ENCODE measurements at places on chromosomes 2 and 18.
A peak's percentile ranks its signal among the peaks of the same experiment; 100 is the strongest.

DNA sequence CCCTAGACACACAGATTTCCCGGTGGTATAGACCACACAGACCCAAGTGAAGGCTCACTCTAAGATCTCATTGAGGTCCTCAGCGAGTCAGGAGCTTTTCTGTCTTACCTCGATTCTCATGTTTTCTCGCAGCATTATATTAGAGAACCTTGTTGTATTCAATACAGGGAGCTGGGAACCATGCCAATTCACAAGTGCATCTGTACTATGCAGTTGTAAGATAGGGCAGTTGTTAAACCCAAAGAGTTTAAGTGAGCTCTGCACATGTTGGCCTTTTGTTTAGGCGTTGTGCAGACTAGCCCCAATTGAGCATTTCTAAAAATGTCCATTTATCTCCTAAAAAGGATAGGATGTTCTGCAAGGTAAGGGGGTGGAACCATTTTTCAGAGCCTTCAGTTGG, 59.6 kb downstream of the FEZ2 start:
- DNase-seq: no peak

DNA sequence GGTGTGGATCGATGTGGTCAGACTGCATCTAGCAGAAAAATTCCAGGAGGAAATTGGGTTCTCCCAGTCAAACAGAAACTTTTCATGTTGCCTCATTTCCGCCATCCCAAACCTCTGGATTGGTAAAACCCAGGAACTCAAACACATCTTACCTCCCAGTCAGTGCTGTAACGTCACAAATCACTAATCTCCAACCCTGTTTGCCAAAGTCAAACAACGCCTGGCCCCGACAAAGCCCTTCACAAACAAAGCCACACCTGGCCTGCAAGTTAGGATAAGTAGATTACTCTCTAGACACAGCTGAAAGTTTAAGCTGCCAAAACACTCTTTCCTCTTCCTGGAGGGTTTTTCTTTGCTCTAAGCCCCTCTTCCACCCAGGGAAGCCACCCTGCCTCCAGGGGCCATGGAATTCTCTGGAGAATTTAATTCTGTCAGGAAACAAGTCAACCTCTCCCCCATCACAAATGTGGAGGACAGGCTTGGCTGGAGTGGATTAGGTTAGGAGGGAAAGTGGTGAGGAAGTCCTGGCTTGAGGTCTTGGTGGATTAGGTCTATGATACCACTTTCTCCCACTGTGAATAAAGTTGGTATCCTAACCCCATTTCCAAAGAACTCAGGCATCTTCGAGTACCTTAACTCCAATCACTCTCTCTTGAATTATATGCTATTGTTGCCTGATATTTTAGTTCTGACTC, 86.7 kb downstream of the LYPD6B start:
- DNase-seq: no peak

DNA sequence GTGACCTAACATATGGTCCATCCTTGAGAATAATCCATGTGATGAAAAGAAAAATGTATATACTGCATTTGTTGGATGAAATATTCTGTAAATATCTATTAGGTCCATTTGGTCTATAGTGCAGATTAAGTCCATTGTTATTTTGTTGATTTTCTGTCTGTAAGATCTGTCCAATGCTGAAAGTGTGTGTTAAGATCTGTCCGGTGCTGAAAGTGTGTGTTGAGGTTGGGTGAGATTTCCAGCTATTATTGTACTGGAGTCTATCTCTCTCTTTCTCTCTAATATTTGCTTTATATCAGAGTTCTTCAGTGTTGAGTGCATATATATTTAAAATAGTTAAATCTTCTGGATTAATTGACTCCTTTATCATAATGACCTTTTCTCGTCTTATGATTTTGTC, 828.8 kb upstream of the CRIM1 start:
- DNase-seq: no peak

DNA sequence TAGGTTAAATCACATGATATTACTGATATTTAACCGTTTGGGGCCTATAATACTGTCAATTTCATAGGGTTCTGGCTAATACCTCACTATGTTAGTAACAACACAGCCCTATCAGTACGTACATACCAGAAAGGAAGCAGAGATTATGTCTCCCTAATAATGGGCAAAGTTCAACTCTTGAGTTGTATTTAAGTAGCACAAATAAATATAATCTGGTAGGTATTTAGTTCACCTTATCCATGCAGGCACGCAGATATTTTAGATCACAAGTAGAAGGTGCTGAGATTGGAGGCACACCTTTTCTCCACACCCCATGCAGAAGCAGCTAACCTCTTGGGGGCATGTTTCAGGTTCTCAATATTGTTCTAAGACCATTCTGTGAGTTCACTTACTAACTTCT, 118.9 kb downstream of the IRS1 start:
- no peak for DNase-seq

GRCh38 chr2:221554769-221555493, 17.2 kb downstream of the EPHA4 start:
- no peak for DNase-seq

GRCh38 chr2:74556831-74557370, 2.4 kb downstream of the DOK1 start:
- DNase-seq: no peak

- peak; percentile 78 for DNase-seq
Observed at GRCh38 chr2:14635391-14635871, 2.9 kb downstream of the LRATD1 start.

- peak; percentile 88 for DNase-seq
Observed at GRCh38 chr18:26656944-26657536, 108.7 kb upstream of the KCTD1 start.

GRCh38 chr2:37561615-37562569, 109.5 kb downstream of the CDC42EP3 start:
- no peak for DNase-seq

- no peak for DNase-seq
Observed at GRCh38 chr2:15354596-15355366, 206.4 kb downstream of the NBAS start.

DNA sequence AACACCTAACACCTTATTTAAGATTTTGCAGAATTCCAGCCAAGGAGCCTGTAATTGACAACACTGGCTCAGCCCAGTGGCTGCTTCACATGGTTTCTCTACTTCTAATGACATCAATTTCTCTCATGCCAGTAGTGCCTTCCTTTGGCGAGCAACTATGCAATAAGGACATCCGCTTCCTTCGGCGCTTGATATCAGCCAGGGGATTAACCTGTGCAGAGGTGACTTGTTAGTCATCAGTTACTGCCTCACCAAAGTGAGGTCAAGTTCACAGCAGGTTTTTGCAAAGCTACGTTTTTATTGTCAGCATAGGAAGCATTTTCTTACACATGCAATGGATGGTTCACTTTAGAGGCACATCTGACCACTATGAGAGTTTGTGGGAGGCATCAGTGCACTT, 24.0 kb upstream of the EDAR start:
- DNase-seq: no peak

DNA sequence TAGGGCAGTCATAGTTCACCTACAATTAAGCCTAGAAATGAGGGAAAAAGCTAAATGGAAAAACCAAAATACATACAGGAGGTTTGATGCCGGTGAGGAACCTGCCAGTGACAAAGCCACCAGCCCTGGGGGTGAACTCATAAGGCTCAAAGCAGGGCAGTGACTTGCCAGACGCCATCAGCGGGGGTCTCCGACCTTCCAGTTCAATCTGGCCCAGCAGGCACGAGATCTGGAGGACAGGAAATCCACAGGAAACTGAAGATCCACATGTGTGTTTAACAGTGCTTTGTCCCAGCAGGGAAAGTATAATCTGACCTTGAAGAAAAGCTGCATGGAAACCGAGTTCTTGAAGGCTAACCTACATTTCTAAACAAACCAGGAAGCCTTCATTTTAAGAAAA, 60.1 kb downstream of the POLR1A start:
- DNase-seq: peak; percentile 15

DNA sequence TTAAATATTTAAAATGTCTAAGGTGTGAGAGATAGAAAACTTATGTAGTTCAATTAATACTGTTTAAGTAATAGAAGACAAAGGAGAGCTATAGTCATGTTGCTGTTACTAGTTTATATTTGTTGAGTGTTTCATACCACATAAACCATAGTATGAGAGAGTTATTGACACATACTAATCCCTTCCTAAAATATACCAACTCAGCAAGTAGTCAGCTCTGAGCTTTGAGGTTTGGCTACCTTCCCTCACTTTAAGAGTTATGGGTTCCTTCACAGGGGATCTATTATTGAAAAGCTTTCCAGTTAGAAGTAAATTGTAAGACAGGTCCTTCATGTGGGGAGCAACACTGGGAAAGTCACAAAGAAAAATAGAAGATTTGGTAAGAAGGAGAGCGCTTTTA, 701.6 kb upstream of the ZEB2 start:
- DNase-seq: no peak

GRCh38 chr18:25862881-25863600, 227.4 kb downstream of the SS18 start:
- DNase-seq: no peak

GRCh38 chr2:19955544-19956422, 34.1 kb downstream of the WDR35 start:
- peak; percentile 65 for DNase-seq

GRCh38 chr2:73823916-73824523, 4.7 kb upstream of the STAMBP start:
- no peak for DNase-seq

GRCh38 chr2:113219889-113220641, 46.3 kb downstream of the PSD4 start:
- DNase-seq: peak; percentile 85

- DNase-seq: no peak
Observed at GRCh38 chr2:38572167-38572566, 30.6 kb downstream of the HNRNPLL start.

DNA sequence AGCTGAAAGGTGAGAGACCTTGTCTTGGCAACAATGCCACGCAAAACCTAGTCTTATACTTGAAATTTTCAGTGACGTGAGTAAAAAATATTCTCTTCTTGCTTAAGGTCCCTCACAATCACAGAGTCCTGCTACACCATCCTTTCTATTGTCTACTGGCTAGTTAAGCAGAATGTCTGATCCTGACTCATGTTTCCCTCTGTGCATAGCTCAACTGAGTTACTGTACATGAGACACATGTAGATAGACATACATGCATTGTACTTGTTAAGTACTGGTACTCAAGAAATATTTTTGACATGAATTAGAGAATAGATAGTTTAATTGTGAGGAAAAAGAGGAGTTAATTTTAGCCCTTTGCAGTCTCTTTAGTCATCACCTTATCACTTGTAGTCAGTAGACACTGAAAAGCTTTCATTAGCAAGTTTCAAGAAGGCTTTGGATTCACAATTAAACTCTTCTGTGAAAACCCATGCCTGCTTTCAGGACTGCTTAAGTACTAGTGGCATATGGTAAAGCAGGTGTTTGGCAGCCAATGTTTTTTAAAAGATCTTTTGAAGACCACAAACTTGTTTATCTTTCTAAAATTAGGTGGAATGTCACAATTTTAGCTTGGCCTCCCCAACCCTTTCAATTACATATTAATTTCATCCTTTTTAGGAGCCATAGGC, 158.7 kb upstream of the CCDC150 start:
- no peak for DNase-seq

DNA sequence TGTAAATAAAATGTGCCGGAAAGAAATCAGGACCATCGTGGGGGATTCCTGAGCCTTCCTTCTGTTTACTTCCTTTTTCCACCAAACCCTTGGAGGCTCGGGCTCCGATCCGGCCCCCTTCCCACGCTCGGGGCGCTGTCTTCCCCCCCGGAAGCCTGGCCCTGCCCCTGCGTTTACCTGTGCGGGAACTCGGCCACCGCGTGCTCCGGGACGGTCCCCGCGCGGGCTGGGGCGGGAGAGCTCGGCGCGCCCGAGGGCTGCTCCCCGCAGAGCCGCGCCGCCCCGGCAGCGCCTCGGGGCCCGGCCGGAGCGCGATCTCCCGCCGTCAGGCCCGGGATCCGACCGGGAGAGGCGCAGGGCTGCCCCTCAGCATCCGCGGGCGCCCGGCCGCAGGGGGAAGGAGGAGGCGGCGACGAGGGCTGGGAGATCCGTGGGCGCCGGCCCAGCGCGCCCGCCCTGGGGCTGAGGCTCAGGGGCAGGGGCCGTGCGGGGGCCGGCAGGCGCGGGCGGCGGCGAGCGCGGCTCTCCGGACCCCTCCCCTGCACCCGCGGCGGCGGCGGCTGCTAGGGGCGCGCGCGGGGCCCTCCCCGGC, 435 bp downstream of the ADCY3 start:
- DNase-seq: peak; percentile 71

- no peak for DNase-seq
Observed at GRCh38 chr2:177325554-177325953, 61.0 kb upstream of the NFE2L2 start.

DNA sequence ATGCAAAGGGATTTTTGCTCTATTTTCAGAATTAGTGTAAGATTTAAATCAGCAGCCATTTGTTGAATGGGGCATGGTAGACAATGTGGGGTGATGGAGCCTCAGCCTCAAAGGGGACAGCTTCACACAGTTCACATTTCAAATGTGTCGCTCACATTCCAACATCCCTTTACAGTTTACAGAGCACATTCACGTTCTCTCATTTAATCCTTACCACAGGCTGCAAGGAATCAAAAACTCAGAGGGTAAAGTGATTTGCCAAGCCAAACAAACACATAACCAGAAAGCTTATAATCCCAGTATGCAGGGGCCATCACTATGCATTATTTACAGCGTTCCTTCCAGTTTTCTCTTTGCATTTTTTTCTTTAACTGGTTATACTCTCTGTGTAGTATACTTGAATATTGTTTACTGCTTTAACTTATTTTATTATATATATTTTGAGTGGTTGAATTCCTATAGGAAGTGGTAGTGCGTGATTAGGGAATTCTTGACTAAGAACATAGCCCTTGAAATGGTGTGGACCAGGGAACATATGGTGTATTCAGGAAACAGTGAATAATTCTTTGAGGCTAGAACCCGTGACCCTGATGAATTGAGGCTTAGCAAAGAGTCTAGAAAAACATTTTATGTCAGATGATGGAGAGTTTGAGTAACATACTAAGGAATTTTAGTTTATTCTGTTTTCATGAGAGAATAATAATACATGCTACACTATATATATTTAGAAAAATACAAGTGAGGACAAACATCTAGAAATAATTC, 18.1 kb upstream of the TAF1B start:
- DNase-seq: no peak

Measured in sciatic nerve (tissue), 2 donors.